ENCODE measurements at places on chromosomes 1 and 21. TPM values are rescaled to one million over a fixed set of nuclear protein-coding genes. Genes with fewer than 3 reads are reported as not detected.
A peak's percentile ranks its signal among the peaks of the same experiment; 100 is the strongest.

KIF17 gene
- 2.9 TPM for total RNA-seq

MNDA gene
- 2.7 TPM for total RNA-seq

TAL1 gene
- 1.6 TPM for total RNA-seq

KPRP gene
- total RNA-seq, result not detected

ASAP3 gene
- 55.5 TPM for total RNA-seq

GSTM5 gene
- 0.15 TPM for total RNA-seq

KRTAP12-2 gene
- total RNA-seq, result not detected

NTNG1 gene
- not detected for total RNA-seq

DNA sequence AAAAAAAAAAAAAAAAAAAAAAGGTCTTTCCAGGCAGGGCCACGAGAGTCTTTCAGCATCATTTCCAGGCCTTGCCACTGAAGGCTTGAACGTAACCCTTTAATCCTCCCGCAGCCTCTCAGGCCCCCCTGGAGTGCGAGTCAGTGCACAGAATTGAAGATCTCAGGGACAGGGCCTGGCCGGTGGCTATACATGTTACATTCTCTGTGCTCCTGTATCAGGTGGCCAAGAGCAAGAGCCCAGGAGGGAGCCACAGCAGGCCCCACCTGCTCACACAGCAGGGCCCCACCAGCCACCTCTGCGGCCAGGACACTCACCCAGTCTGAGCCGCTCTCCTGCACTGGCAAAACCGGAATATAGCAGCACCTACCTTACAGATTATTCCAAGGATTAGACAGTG, 34.1 kb upstream of the SLC25A33 start:
- peaks cover 18% of the 10 kb centered on the region for H3K4me1 ChIP-seq
- DNase-seq, result no peak
- peak overlapping the region; percentile 92 for H3K27ac ChIP-seq
- peaks cover 7% of the 10 kb centered on the region for H3K36me3 ChIP-seq

DNA sequence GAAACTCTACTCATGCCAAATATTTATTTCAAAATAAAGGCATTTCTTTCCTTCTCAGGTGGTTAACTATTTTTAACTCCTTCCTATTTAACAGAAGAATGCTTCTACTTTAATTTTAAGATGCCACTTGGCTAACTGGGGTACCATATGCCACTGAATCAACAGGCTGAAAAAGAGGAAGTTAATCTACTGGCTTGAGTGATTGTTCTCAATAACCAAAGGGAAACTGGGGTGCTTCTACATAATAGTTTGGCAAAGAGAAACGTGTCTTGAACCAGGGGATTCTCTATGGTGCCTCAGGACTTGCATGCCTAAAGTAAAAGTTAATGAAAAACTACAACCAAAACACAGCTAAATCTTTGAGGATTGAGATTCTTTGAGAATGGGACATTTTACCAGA, 142.6 kb downstream of the DENND1B start:
- no peak overlapping the region for H3K4me3 ChIP-seq
- DNase-seq, result no peak
- no peaks in the 10 kb centered on the region for H3K4me1 ChIP-seq
- no peak overlapping the region for H3K27ac ChIP-seq

GRCh38 chr1:225506727-225507126, 78.9 kb upstream of the LBR start:
- DNase-seq, result no peak
- no peak overlapping the region for H3K4me3 ChIP-seq
- H3K4me1 ChIP-seq, result peaks cover 27% of the 10 kb centered on the region
- H3K36me3 ChIP-seq, result no peaks in the 10 kb centered on the region
- H3K27ac ChIP-seq, result peak overlapping the region; percentile 1

GRCh38 chr1:162381383-162381782, at the start of gene C1orf226:
Gene C1orf226, plus strand, starts transcription at chr1:162381728. Its CDS starts 174 bp downstream, at chr1:162381902.
- no peak within 1 kb of the TSS for H3K4me3 ChIP-seq
- no peak for DNase-seq
- no peaks in the 10 kb centered on the region for H3K27me3 ChIP-seq

DNA sequence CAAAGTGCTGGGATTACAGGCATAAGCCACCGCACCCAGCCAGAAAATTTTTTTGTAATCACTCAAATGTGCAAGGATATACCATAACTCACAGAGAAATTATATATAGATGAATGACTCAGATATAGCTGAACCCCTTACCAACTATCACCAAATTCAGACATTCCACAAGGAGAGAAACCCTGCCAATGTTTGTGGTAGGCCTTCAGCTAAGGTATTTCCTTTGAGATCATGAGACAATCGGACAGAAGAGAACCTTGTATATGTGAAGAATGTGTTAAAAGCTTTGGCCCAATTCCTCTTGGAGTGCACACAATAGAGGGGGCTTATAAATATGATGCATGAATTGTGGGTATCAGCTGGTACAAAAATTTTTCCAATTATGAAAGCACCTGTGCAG, 50.7 kb downstream of the ZNF684 start:
- H3K36me3 ChIP-seq, result no peaks in the 10 kb centered on the region
- H3K4me1 ChIP-seq, result no peaks in the 10 kb centered on the region

DNA sequence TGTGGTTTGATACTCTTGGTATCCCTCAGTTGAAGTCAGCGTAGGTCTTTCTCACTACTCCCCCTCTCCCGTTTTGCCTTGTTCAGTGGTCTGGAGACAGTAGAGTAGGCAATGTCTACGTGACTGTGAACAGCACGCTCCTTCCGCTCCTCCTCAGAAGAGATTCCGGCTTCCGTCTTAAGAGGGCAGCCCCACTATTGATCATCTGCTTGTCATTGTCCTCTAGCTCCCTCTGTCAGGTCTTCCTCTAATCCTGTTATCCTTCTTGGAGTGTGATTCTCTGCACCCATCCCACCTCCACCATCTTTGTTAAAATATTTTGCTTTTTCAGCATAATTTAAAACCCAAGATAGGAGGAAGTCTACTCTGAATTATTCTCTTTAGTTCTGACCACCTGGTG, 129.9 kb upstream of the KCNK2 start:
- no peak for DNase-seq
- no peaks in the 10 kb centered on the region for H3K4me1 ChIP-seq
- H3K4me3 ChIP-seq, result no peak overlapping the region

DNA sequence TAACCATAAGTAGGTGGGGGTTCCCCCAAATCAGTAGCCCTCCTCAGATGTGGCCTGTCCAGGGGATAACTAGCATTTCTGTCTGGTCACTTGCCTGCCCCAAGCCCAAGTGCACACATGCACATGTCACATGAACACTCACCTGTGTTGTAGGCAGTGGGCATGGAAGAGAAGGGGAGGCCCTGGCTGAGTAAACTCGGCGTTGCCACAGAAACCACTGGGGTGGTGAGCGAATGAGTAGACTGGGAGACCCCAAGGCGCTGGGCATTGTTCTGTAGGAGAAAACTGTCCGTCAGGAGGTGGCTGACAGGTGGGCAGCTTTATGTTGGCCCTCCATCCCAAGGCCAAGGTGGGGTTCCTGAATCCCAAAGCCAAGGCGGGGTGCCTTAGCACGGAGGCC, 25.6 kb downstream of the MEF2D start:
- H3K4me3 ChIP-seq, result no peak overlapping the region
- H3K36me3 ChIP-seq, result peaks cover 89% of the 10 kb centered on the region
- H3K27ac ChIP-seq, result peak overlapping the region; percentile 96
- no peaks in the 10 kb centered on the region for H3K27me3 ChIP-seq

GRCh38 chr1:235054466-235054865, 74.2 kb downstream of the TOMM20 start:
- H3K27ac ChIP-seq, result no peak overlapping the region
- no peak for DNase-seq
- peaks cover 9% of the 10 kb centered on the region for H3K4me1 ChIP-seq
- H3K36me3 ChIP-seq, result no peaks in the 10 kb centered on the region
- no peaks in the 10 kb centered on the region for H3K27me3 ChIP-seq

DNA sequence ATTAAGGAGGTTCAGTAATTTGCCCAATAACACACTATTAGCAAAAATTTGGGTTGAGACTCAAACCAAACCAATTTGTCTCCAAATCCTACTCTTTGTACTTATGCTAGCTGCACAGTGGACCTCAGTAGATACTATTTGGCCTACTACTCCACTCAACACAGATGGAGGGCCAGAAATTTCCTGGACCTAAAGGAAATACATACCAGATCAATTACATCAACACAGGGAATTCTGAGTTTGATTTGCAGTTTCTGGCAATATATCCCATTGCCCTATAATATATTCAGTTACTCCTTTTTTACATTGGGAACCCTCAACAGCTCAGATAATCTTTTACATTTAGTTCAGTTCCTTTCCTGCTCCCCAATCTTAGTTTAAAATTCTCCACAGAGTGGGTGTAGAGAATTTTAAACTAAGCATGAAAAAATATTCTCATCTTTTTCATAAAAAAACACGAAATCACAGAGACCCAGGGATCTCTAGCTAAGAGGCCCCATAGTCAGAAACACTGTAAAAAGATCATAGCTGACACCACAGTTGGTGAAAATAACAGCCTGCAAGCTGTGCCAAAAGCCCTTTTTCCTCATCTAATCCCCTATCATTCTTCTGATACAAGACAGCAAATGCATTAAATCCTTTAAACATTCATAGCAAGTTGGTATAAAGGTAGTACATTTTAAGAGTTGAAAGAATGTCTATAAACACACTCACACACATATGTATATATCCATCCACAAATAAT, 317.7 kb upstream of the ESRRG start:
- peaks cover 6% of the 10 kb centered on the region for H3K4me1 ChIP-seq
- no peak overlapping the region for H3K27ac ChIP-seq
- no peaks in the 10 kb centered on the region for H3K36me3 ChIP-seq
- DNase-seq, result no peak

- H3K27me3 ChIP-seq, result no peaks in the 10 kb centered on the region
- peaks cover 27% of the 10 kb centered on the region for H3K4me1 ChIP-seq
- peak overlapping the region; percentile 77 for H3K27ac ChIP-seq
Measured at GRCh38 chr1:59498640-59499039, 201.7 kb downstream of the FGGY start.

- no peaks in the 10 kb centered on the region for H3K36me3 ChIP-seq
- no peak for DNase-seq
- H3K27ac ChIP-seq, result no peak overlapping the region
- no peaks in the 10 kb centered on the region for H3K4me1 ChIP-seq
- no peak overlapping the region for H3K4me3 ChIP-seq
Measured at GRCh38 chr1:240190881-240191401, 99.3 kb downstream of the FMN2 start.

GRCh38 chr1:100713626-100714025, 5.9 kb upstream of the VCAM1 start:
- no peaks in the 10 kb centered on the region for H3K27me3 ChIP-seq
- no peak overlapping the region for H3K27ac ChIP-seq

DNA sequence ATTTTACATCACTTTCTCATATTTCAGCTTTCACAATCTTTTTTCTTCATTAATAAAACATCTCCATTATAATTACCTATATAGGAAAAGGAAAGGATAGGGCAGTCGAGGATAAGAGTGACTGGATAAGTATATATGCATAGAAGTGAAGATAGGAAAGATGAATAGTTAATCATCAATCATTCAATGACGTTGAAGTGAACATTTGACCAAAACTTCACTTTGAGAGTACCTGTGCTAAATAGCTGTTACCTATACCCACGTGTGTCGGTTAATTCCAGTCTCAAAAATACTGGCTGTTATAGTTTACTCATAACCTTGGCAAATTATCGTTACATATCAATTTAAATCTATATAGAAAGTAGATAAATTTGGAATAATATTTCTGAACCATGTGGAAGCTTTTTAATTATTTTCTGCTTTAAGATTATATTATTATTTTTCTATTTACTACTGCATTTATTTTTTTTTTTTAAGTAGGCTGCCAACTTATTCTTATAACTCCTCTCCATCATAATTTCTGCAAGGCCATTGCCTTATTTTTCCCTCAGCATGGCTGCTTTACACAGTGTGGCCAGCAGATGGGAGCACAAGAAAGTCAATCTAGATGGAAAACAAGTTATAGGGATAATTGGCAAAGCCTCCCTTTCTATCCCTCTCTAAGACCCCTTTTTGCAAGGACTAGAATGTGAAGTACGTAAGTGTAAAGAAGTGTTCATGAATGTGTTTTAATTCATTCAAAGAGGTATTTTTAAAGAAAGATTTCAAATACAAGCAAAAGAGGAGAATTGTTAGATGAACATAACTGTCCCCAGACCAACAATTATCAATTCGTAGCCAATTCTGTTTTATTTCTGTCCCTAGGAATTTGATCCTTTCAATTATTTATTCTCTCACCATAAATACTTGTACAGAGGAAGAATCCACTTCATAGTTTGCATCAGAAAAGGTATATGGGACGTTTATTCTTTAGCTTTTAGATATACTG, 290.4 kb downstream of the KCNT2 start:
- no peaks in the 10 kb centered on the region for H3K4me1 ChIP-seq
- no peaks in the 10 kb centered on the region for H3K27me3 ChIP-seq
- no peaks in the 10 kb centered on the region for H3K36me3 ChIP-seq

DNA sequence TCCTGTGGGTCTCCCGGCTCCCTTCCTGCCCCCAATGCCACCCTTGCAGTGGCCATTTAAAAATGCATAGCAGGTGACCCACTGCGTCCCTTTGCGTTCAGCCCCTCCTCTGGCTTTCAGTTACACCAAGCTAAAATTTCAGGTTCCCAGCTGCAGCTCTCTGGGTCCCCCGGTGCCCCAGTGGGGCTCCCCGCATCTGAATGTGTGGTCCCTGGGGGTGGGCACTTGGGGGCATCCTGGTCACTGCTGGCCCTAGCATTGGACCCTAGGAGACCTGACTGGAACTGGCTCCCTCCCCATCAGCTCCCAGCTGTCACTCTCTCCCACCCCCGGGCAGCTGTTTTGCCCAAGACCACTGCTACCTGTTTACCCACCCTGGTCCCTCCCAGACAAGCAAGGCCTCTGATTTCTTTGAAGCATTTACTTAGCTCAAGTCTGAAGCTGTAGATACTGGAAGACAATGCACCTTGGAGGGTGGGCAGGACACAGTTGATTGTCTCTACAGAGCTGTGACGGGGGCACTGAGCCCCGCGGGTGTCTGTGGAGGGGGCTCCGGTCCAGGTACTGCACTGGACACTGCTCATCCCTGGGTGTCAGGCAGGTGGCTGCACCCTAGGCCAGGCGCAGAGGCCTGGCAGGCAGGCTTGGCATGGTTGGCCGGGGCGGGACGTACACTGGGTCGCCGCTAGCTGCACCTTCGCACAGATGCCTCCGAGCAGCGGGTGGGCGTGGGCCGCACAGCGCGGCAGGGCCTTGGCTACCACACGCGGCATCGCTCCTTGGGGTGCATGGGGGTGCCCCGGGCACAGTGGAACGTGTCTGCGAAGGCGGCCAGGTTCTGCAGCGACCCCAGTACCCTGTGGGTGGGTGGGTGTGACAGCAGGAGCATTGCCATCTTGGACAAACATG, 3.9 kb downstream of the PRXL2B start:
- peaks cover 10% of the 10 kb centered on the region for H3K4me1 ChIP-seq
- no peak overlapping the region for H3K27ac ChIP-seq
- no peaks in the 10 kb centered on the region for H3K36me3 ChIP-seq
- H3K4me3 ChIP-seq, result no peak overlapping the region
- DNase-seq, result no peak

GRCh38 chr1:2289607-2290006, 61.5 kb downstream of the SKI start:
- peaks cover 67% of the 10 kb centered on the region for H3K4me1 ChIP-seq
- no peak for DNase-seq
- H3K27me3 ChIP-seq, result no peaks in the 10 kb centered on the region
- no peaks in the 10 kb centered on the region for H3K36me3 ChIP-seq
